Left ventricle myocardium inferior (tissue), 1 donor: ENCODE measurements at places on chromosomes 12 and 14. TPM values are rescaled to one million over a fixed set of nuclear protein-coding genes. Genes with fewer than 3 reads are reported as not detected.
A peak's percentile ranks its signal among the peaks of the same experiment; 100 is the strongest.

GRCh38 chr12:113889076-113889475, 77.0 kb downstream of the RBM19 start:
- H3K4me1 ChIP-seq: no peaks in the 10 kb centered on the region
- H3K36me3 ChIP-seq: peaks cover 14% of the 10 kb centered on the region
- H3K27ac ChIP-seq: no peak overlapping the region
- H3K4me3 ChIP-seq: no peak overlapping the region
- H3K27me3 ChIP-seq: no peaks in the 10 kb centered on the region
- DNase-seq: no peak

- DNase-seq: no peak
- no peaks in the 10 kb centered on the region for H3K36me3 ChIP-seq
- no peaks in the 10 kb centered on the region for H3K27me3 ChIP-seq
- no peak overlapping the region for H3K27ac ChIP-seq
- peaks cover 81% of the 10 kb centered on the region for H3K4me1 ChIP-seq
Measured at GRCh38 chr12:96354326-96354725, 45.9 kb downstream of the CDK17 start.

DNA sequence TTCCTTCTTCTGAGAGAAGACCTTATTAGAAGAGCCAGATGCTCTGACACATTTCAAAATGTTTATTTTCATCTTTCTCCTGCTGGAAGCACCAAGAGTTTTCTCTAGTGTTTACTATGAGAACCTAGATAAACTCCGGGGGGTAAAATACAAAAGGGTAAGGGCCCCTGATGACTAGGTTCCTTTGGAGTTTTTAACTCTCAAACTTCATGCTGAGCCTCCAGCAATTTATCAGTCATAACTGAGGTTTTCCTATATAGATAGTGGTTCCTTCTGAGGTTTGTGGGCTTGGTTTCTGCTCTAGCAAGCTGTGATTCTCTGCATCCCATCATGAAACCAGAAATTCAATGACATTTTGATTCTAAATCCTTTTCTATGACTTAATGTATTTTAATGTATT, 210.9 kb downstream of the LRFN5 start:
- no peak overlapping the region for H3K27ac ChIP-seq
- no peaks in the 10 kb centered on the region for H3K36me3 ChIP-seq
- no peaks in the 10 kb centered on the region for H3K27me3 ChIP-seq
- DNase-seq: no peak

- no peak overlapping the region for H3K27ac ChIP-seq
- no peaks in the 10 kb centered on the region for H3K4me1 ChIP-seq
- peaks cover 82% of the 10 kb centered on the region for H3K27me3 ChIP-seq
- no peak overlapping the region for H3K4me3 ChIP-seq
- DNase-seq: no peak
Measured at GRCh38 chr12:113983265-113983664, 17.1 kb upstream of the RBM19 start.

DNA sequence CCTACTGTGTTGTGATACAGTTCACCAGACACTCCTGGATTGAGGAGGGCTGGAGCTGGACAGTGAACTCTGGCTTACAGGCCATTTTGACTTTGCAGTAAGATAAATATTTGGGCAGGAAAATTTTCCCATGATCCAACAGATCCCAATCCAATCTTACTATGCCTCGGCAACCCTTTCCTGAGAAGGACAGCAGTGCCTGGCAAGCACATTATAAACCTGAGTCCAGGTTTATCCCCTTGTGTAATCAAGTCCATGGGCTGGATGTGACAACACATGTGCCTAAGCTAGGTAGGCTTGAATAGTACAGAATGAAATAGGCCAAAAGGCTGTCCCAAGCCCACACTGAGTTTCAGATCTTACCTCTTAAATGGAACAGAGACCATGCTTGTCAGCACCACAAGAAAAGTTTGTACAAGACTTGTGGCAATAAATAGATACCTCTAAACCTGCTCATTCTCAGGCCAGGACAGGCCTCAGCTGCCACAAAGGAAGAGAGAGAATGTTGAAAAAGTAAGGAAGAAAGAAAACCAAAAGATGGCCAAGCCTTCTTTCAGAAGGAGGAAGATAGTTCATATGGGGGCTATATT, 34.9 kb downstream of the CREBL2 start:
- H3K27ac ChIP-seq: no peak overlapping the region
- H3K36me3 ChIP-seq: peaks cover 27% of the 10 kb centered on the region
- no peak overlapping the region for H3K4me3 ChIP-seq
- H3K27me3 ChIP-seq: no peaks in the 10 kb centered on the region

- no peak overlapping the region for H3K27ac ChIP-seq
- DNase-seq: peak; percentile 49
- H3K27me3 ChIP-seq: no peaks in the 10 kb centered on the region
- no peaks in the 10 kb centered on the region for H3K36me3 ChIP-seq
- peaks cover 14% of the 10 kb centered on the region for H3K4me1 ChIP-seq
Measured at GRCh38 chr14:34331728-34332623, 130.1 kb downstream of the SPTSSA start.

DNA sequence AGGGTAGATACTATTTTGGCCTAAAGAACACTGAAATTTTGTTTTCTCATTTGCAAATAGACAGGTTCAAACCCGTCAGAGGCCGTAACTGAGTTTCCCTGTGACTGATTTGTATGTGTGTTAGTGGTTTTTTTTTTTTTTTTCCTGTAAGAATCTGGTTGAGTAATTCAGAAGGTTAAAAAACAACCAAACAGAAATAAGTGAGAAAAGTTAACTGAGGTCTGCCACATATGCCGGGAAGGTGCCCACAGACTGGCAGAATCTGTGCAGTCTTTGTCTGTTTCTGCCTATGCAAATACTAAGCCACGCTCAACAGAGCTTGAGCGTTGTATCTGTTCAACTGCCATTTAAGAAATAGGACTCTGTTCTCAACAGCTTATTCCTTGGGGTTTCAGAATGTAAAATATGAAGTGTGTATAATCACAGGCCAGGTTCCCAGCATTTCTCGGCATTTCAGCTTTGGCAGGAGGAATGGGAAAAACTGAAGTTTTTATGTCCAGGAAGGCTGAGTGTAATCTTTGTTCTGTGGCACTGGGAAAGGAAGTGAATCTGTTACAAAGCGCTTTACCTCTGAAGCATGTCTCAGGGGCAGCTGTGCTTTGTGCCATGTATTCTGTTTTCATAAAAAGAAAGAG, 181.9 kb downstream of the PRKCH start:
- no peak overlapping the region for H3K4me3 ChIP-seq
- no peaks in the 10 kb centered on the region for H3K27me3 ChIP-seq
- H3K36me3 ChIP-seq: no peaks in the 10 kb centered on the region
- no peak for DNase-seq
- peaks cover 39% of the 10 kb centered on the region for H3K4me1 ChIP-seq

DNA sequence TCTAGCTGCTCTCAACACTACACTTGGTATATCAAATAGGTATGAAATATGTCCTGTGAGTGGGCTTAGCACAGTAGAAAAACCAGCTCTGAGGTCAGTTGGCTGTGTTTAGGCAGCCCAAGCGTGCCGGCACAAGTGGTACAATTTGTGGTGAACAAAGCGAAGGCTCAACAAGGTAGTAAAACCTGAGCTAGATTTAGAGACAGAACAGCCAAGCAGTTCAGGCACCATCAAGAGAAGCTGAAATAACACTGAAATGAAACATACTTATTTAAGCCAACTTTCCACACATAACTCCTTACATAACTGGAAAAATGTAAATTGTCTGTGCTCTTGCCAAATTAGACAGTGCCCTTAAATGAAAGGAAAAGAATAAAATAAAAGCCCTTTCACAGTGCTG, 596.8 kb upstream of the FBXO33 start:
- H3K36me3 ChIP-seq: no peaks in the 10 kb centered on the region
- no peak overlapping the region for H3K27ac ChIP-seq
- H3K4me3 ChIP-seq: no peak overlapping the region
- no peaks in the 10 kb centered on the region for H3K4me1 ChIP-seq

- no peaks in the 10 kb centered on the region for H3K27me3 ChIP-seq
- no peak for DNase-seq
- peaks cover 13% of the 10 kb centered on the region for H3K4me1 ChIP-seq
- peaks cover 19% of the 10 kb centered on the region for H3K36me3 ChIP-seq
- no peak overlapping the region for H3K27ac ChIP-seq
- H3K4me3 ChIP-seq: no peak overlapping the region
Measured at GRCh38 chr12:131106349-131106941, 152.7 kb downstream of the ADGRD1 start.

- no peak overlapping the region for H3K27ac ChIP-seq
- no peak for DNase-seq
Measured at GRCh38 chr12:41556176-41556575, 368.1 kb downstream of the PDZRN4 start.

The GALNT16 gene
- total RNA-seq: 70.5 TPM

The BLTP3B gene
- total RNA-seq: 11.9 TPM
